Posterior cingulate gyrus (tissue), 11 donors: ENCODE measurements at places on chromosomes 7 and 10.

GRCh38 chr10:77041636-77042258, 595.9 kb downstream of the KCNMA1 start:
- DNase-seq = no peak

DNA sequence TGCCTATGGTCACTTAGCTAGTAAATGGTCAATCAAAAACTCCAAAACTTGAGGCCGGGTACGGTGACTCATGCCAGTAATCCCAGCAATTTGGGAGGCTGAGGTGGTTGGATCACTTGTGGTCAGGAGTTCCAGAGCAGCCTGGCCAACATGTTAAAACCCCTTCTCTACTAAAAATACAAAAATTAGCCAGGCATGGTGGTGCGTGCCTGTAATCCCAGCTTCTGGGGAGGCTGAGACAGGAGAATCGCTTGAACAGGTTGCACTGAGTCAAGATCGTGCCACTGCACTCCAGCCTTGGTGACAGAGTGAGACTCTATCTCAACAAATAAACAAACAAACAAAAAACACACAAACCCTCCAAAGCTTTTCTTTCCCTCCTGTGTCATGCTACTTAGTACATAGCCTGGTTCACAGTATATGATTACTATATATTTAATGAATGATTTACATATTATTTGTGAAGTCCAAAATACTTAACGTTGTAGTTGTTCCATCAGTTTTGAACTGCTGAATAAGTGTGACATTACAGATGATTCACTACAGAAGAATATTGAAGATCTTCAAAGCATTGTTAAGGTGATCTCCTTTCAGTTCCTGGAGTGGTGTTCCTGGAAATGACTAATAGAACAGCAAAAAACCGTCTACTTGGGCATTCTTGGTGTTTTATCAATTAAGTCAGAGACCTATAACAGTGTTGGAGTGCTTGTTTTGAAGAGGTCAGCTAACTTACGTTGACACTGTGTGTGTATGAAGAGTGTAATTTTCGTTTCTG, 72.9 kb downstream of the ADK start:
- DNase-seq = no peak

DNA sequence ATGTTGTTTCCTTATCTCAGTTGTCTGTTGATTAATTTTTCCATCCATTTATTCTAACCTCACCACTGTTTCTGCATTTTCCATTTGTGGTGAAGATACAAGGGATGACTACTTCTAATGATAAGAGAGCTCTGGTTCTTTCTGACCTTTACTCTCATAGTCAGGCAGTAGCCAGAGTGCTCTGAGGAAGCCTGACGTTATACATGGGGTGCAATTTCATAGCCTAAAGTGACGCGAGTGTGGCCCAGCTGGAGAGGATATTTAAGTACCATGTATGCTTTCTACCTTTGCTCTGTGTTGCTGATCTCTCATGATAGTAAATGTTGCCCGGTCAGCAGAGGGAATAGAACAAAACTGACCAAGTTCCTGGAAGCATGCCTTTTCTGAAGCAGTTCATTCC, 33.9 kb upstream of the CYCS start:
- no peak for DNase-seq

GRCh38 chr7:98329791-98330373, 48.4 kb downstream of the BRI3 start:
- DNase-seq = no peak

DNA sequence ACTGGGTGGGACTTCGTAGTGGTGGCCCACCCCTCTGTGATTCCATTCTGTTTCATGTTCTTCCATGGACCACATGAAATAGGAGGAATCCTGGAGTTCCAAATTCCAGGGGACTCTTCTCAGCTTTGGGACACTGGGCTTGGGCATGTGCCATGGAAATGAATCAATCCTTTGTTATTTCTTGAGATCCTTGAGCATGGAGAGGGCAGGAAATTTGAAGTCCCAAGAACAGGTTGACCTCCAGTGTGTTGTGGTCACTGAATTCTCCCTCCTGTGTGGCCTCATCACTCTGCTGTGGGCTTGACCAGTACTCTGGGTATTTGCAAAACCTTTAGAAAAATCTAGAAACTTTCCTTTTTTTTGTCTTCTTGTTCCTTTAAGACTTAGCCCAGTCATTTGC, 22.7 kb downstream of the TACR2 start:
- DNase-seq = no peak

GRCh38 chr7:98456866-98457265, 56.0 kb upstream of the BAIAP2L1 start:
- no peak for DNase-seq

GRCh38 chr7:14424675-14425074, 435.2 kb upstream of the ETV1 start:
- DNase-seq = no peak

GRCh38 chr10:128500642-128501041, 374.4 kb upstream of the MKI67 start:
- no peak for DNase-seq

GRCh38 chr10:19500959-19501358, 315.3 kb upstream of the PLXDC2 start:
- no peak for DNase-seq

DNA sequence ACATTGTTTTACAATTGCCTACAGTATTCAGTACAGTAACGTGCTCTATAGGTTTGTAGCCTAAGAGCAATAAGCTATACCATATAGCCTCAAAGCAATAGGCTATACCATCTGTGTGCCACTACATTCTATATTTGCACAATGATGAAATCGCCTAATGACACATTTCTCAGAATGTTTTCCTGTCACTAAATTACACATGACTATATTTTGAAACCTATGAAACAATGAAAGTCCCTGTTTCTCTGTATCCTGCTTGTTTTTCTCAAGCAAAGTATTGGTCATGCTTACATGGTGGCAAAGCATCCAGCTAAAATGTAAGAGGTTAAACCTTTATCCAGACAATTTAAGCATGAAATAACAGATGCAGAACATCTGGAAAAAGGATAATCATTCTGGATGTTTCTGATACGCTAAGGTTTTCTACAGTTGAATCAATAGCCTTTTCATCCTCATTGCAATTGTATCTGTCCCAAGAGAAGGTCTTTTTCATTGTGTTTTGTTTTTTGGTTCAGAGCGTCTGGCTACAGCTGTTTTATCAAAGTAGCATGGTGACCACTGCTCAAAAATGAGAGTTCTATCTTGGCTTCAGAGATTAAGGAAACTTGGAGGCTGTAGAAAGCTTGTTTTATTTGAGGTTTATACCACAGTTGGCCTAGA, 81.7 kb downstream of the CSTF2T start:
- DNase-seq = no peak

DNA sequence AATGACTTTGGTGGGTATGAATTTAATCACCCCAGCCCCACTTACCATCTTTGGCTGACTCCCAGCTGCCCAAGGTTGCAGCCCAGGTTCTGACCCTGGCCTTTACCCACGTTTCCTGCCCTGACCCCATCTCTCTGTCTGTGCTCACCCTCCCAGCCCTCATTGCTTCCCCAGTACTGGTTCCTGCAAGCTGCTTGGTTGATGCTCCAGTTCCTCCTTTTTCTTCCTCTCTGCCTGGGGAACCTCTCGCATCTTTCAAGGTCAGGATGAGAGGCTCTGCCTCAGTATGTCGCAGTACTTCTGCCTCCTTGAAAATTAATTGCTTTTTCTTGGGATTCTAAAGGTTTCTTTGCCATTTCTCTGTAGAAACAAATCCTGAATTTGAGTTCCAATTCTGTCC, 263.8 kb upstream of the ZNF32 start:
- no peak for DNase-seq

DNA sequence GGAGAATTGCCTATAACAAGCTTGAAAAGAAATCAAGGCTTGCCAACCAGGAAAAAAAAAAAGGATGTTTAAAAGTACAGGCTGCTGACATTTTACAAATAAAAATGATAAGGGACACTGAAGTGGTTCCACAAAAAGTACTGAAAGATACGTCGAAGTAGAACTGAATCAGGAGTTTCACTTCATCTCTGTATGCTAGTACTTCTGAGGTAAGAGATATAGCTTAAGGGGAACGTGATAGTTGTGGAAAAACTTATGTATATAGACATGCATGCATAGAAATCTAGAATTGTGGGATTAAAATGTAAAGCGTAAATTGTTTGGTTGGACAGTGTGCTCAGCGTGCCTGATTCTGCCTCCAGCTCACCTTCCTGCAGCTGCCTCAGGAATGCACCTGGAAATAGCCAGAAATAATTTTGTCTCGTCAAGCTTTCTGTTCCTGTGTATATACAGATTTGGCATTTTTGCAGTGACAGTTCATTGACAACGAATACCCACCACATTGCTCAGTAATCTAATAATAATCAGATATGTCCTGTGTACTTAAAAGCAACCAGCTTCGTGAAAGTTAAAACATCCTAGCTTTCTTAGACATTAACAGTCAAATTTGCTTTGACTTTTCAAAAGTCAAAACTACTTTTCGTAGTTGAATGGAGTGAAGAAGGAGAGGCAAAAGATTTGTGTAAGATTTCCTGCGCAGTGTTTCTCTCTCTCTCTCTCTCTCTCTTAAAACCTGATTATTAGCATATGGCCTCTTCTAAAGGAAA, 1.4 kb downstream of the SOSTDC1 start:
- no peak for DNase-seq

DNA sequence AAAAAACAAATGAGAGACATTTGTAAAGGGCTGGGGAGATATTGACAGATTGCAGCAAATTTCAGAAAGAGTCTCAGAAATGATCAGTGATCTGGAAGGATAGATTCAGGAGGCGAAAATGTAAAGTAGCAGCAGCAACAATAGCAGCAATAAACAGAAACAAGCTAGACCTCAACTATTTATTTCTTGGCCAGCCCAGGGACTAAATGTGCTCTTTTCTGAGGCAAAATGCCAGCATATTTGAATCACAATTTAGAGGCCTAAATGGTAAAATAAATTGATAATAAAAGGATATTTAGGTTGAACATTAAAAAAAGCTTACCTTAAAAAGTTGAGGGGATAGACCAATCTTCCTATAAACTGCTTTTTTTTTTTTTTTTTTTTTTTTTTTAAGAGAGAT, 134.6 kb upstream of the ITGB1 start:
- DNase-seq = no peak
